ENCODE measurements at places on chromosomes 11 and 22.

DNA sequence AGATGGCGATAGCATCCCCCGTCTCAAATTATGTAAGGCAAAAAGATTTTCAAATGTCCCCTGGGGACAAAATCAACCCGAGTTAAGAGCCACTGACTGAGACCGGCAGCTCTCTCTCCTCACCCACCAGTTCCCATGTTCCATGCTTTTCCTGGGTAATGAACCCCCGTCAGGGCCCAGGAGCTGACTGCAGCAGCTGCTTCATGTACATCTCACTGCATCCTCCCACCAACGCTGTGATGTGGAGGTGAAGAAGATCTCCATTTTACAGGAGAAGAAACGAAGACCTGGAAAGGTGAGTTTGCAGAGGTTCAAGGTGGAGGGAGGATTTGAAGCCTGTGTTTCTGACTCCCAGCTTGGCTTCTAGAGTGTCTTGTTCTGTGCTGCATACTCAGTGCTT lies 481.1 kb downstream of the MIAT start:
- no peak for DNase-seq

DNA sequence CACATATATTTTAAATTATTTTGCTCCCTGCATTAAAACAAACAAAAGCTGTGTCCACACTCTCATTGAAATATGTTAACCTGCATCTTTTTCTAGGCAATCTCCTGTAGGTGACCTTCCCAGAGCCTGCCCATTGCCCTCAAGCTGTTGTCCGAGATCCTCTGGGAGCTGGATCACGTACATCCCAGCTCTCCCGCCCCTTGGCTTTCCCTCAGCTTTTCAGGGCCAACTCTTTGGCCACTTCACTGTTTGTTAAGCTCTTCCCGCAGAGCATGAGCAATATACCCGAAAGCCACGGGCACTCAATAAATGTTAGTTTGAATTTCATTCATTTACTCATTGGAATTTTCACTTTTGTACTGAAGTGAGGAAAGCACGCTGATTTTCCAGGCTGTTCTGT lies 32.2 kb downstream of the ELMOD1 start:
- DNase-seq = no peak

- no peak for DNase-seq
Observed at GRCh38 chr22:19064354-19065054, 57.7 kb downstream of the DGCR2 start.

- no peak for DNase-seq
Observed at GRCh38 chr11:57729479-57729878, 11.8 kb upstream of the SELENOH start.

- DNase-seq = peak; percentile 22
Observed at GRCh38 chr11:7905961-7906429, 25.1 kb downstream of the OR10A6 start.

- no peak for DNase-seq
Observed at GRCh38 chr11:107651672-107652071, 60.2 kb downstream of the SLN start.

GRCh38 chr11:108663154-108663877 lies 1.6 kb upstream of the DDX10 start:
- DNase-seq = no peak

DNA sequence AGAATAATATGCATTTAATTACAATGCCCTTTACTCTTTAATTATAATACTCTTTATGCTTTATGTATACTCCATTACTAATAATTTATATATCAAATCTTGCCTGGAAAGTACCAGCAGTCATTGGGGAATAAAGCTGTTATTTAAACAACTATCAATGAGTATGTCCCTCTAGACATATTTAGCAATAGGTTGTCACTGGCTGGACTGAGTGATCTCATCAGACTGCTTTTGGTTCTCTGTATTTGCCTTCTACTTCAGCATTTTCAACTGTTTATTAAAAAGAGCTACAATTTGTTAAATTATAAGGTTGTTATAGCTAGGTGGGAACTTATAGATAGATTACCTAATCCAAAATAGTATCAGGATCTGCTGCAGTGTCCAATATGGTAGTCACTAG lies 267.2 kb downstream of the DCDC1 start:
- no peak for DNase-seq

DNA sequence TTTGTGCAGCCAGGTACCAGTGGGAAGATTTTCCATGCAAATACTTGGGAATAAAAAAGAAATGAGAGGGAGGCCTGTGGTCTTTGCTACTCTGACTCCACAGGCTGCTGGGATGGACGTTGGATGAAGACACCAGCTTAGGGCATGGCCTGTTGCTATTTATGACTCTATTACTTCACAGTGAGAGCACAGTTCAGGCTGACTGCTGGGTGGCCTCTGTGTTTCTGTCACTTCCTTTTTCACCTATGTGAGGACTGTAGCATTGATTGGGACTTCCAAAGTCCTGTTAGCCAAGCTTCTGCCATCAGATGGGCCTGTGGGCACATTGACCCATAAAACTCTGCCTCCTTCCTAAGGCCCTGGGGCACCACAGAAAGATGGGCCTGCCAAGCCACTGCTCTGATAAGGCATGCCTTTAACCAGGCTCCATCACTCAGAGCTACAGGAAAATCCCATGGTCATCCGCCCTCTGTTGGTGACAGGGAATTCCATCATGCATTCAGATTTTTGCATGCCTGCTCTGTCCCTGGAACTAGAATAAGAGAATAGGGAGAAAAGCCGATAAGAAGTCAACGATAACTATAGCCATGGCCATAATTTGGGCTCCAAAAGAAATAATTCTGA lies 64.6 kb downstream of the KCNJ1 start:
- peak; percentile 72 for DNase-seq

DNA sequence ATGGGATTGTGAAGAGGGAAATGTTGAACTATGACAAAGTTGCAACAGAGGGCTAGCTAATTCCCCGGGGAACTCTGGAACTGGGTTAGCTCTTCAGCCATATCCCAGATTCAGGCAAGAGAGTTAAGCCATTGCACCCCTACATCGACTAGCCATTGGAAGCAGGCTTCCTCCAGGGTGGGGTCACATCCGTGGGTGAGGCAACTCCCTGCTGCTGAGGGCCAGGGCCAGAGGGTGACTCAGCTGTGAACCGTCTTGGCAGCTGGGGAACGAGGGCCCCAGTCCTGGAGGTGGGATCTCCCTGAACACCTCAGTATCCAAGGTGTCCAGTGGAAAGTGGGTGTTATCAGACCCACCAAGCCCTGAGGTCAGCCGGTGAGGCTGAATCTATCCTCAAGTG lies 41.1 kb downstream of the RPS6KA4 start:
- no peak for DNase-seq

DNA sequence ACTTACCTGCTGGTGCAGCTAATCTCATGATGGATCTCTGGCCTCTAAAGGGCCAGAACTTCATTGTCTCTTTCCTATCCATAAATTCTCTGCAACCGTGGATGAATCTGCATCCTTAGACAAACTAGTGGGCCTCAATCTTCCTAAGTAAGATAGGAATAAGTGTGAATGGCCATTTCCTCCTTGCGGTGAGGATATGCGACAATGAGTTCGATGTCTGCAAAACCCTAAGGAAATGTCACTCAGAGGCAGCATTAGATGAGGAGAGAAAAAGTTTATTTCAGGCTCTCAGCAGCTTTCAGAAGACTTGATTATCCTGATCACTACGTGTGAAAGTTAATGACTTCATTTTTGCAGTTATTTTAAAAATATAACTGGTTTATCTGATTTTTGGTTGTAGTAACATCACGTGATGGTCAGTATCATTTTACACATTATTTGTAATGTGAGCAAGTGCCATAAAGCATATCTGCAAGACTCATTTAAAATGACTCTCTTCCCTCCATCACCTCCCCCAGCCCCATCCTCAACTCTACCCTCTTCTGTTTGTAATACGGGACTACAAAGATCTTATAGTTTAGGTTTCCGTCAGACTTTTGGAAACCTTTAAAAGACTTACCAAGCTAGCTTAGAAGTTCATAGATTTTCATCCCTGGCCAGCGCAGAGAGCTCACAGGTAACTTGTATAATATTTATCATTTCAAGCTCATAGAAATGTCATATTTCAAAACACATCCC lies 10.2 kb downstream of the GRAP2 start:
- no peak for DNase-seq

DNA sequence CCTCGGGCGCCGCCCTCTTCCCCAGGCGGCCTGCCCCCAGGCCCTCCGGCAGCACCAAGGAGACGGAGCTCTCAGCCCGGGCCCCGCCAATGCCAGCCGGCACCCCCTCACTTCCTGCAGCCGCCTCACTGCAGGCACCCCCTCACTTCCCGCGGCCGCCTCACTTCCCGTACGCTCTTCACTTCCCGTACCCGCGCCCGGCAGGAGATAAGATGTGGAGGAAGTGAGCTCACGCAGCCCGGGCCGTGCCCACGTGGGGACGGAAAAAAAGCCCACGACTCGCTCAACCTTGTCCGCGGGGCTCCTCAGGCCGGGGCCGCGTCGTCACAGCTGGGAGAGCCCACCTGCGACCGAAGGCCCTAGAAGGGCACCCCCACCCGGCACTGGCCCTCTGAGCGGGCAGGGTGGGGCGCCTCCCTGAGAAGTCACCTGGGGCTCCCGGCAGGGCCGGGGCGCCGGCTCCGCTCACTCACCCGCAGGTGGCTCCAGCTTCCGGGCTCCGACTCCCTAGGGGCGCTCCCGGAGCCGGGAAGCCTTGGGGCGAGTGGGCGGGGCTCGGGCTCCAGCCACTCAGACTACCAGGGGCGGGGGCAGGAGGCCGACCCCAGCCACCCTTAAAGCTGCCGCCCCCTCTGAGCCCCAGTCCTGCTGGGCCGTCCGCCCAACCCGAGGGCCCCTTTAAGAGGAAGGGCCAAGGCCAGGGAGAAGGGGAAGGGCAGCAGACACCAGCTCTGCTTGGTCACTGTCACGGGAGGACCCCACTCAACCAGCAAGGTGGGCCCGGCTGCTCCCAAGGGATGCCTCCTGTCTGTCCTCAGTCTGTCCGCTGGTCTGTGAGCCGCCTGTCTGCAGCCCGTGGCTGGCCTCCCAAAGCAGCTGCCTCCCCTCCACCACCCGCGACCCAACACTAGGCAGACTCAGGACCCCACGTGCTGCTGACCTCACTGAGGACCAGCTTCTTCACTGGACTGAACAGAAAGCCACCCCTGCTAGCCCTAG lies 31.4 kb downstream of the PISD start:
- peak; percentile 86 for DNase-seq

GRCh38 chr11:106974831-106975230 lies 43.4 kb downstream of the GUCY1A2 start:
- DNase-seq = no peak

GRCh38 chr11:111663820-111664219 lies 61.6 kb downstream of the SIK2 start:
- DNase-seq = peak; percentile 8

GRCh38 chr11:42913731-42914130 lies 398.1 kb upstream of the API5 start:
- no peak for DNase-seq

- no peak for DNase-seq
Observed at GRCh38 chr11:39412117-39412516, 2047.3 kb downstream of the LRRC4C start.

DNA sequence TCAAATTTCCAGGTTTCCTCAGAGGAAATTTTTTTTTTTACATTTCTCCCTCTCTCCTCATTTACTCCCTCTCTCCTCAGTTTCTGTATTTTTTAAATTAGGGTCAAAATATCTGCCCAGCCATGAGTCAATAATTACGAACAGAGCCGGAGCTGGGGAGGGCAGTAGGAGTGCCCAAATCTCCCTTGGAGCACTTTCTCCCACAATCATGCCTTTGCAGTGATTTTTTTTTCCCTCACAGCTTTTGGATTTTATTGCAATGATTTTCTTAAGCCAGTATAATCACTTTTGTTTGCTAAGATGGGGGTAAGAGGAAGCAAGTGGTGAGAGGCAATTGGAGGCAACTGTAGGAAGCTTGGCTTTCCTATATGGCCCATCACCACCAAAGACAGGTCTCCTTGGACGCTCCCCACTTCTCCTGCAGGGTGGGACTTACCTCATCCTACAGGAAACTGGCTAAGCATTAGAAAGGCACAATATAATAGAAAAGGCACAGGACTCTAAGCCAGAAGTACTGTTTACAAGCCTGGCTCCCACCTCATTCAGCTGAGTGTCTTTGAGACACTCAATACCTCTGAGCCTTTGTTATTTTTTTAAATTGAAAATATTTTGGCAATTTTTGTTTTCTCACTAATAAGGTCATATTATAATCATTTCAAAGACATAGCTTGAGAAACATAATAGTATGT lies 192.6 kb upstream of the PITPNB start:
- no peak for DNase-seq

DNA sequence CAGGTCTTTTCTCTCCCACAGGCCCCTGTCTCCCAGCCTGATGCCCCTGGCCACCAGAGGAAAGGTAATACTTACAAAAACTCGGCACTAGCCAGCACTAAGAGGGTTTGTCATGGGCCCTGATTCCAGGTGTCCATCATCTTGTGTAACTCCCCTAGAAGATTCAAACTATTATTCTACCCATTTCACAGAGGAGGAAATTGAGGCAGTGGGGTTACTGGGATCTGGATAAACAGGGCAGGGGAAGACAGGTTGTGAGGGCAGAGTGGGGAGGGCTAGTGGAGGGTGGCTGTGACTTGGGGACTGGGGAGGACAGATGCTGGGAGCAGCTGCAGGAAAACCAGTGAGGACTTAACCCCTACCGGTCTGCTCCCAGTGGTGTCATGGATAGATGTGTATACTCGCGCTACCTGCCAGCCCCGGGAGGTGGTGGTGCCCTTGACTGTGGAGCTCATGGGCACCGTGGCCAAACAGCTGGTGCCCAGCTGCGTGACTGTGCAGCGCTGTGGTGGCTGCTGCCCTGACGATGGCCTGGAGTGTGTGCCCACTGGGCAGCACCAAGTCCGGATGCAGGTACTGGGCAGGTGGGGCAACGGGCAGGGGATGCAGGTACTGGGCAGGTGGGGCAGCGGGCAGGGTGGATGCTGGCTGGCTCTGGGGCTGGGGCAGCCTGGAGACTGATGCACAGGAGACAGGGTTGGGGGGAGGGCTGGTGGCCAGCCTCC lies 1.2 kb downstream of the VEGFB start:
- DNase-seq = no peak

DNA sequence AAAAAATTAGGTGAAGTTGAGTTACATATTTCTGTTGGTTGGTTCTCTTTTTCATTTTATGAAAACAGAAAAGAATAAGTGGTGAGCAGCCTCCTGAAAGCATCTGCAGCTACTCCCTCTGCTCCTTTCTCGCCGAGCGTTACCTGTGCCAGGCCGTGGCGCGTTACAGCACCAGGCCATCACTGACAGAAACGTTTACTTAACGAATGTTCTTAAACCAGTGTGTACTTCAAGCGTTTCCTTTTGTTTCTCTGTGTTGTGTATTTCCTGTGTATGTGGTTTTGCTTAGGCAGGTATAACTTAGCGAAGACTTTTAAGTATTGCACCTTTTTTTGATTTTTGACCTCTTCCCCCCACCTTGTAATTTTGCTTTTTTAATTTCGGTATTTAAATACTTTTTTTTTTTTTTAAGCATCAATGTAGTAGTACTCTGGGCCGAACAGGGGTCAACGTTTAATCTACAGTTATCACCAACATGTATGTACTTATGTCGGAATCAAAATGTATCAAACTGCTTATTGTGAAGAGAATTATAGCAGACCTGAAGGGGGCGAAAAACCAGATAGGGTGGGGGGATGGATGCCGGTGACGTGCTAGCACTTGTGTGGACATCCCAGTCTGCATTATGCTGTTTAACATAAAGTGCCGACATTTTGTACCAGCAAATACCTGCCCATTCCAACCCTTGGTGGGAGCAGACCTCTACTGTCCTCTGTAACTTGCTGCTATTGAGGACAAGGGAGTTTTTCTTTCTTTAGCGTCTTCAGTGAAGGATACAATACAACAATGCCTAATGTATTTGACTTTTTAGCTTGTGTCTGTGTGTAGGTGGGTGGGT lies 21.6 kb upstream of the ADSL start:
- no peak for DNase-seq

- no peak for DNase-seq
Observed at GRCh38 chr22:49577168-49578060, 250.3 kb downstream of the BRD1 start.

GRCh38 chr22:46602025-46602424 lies 18.2 kb upstream of the GRAMD4 start:
- DNase-seq = no peak
